Activated naive CD8-positive, alpha-beta T cell treated with anti-CD3 and anti-CD28 coated beads for 36 hours (primary cell): ENCODE measurements at places on chromosomes 13 and 19. TPM values are rescaled to one million over a fixed set of nuclear protein-coding genes. Genes with fewer than 3 reads are reported as not detected.

Gene ATP4A
- total RNA-seq = not detected

DNA sequence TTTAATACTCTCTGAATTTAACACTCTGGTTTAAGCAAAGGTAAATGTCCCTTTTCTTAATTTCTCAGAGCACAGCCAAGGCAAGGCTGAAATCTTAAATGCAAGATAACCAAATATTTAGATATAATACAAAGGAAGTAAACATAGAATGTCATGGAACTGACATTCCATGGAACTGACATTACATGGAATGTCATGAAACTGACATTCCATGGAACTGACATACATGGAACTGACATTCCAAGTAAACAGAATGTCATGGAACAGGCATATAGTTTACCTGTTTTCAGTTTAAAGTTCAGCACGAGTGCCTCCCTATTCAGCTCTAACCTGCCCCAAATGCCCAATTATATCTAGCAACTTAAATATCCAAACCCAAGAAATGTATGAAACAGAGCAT is 21.8 kb downstream of the FGF14 start:
- no peak for DNase-seq

Gene S1PR4
- 42.7 TPM for total RNA-seq

Gene LENG9
- total RNA-seq = 4.3 TPM

DNA sequence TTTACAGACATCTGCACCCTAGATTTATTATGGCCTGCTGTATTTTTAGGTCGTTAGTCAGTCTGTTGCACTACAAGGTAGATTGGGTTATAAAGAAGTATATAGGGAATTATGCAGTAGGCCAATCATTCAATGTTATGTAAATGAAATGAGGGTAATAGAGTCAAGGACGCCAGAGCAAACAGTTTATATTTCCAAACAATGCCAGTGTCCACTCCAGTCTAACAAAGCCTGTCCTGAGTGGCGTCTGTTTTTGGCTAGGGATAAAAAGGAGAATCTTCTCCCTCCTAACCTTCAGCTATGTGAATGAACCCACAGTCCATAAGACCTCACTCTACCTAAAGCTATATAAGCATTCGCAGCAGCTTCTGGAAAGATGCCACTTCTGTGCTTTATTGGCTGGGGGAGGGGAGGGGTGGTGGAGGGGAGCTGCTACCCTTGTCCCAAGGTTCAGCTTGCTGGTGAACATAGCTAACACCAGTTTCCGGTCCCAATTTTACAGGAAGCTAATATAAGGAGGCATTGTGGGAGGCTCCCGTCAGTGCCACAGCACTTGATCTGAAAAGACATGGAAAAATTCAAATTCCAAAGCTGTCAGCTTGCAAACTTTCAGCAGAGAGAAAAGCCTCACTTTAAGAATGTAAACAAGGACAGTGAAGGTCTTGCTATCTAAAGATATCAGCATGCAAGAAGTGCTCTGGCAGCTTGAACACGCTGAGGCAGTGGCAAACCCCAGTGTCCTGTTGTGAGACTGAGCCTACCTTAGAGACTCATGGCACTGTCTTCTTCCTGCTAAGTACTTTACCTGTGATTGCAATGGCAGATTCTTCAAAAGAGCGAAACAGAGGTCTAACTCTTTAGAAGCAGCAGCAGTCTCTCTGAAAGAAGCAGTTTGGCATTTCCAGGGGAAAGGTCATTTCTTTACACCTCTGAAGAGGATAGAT is 369.9 kb downstream of the PCDH9 start:
- DNase-seq = no peak

Gene IL4I1
- total RNA-seq = 2.9 TPM

GRCh38 chr13:110006304-110006703 is 219.9 kb upstream of the IRS2 start:
- no peak for DNase-seq

- no peak for DNase-seq
Measured at GRCh38 chr19:13823256-13823655, 28.0 kb downstream of the ZSWIM4 start.

Gene CYP4F11
- not detected for total RNA-seq

GRCh38 chr19:40721936-40722661 is 5.2 kb downstream of the ITPKC start:
- DNase-seq = no peak

DNA sequence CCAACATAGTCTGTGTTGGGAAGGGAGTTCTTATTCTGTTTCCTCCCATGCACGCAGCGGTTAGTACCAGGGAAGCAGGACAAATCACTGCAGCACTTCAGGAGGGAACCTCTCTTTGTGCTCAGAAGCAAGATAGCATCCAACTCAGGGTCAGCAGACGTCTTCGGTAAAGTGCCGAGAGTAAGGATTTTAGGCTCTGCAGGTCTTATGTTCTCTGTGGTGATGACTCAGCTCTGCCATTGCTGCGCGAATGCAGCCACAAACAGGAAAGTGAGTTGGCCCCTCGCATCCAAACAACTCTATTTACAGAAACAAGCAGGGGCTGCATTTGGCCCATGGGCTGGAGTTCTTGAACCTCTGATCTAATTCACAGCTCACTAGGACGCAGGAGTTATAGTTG is 122.1 kb upstream of the SPATA13 start:
- DNase-seq = no peak

Gene PABPC3
- total RNA-seq = 1.2 TPM

DNA sequence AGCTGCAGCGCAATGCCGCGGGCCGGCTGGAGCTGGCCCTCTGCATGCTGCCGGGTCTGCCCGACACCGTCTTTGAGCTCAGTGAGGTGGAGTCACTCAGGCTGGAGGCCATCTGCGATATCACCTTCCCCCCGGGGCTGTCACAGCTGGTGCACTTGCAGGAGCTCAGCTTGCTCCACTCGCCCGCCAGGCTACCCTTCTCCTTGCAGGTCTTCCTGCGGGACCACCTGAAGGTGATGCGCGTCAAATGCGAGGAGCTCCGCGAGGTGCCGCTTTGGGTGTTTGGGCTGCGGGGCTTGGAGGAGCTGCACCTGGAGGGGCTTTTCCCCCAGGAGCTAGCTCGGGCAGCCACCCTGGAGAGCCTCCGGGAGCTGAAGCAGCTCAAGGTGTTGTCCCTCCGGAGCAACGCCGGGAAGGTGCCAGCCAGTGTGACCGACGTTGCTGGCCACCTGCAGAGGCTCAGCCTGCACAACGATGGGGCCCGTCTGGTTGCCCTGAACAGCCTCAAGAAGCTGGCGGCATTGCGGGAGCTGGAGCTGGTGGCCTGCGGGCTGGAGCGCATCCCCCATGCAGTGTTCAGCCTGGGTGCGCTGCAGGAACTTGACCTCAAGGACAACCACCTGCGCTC is 3.8 kb upstream of the MAP2K7 start:
- no peak for DNase-seq

Gene CACNG6
- not detected for total RNA-seq

GRCh38 chr13:28338006-28338574 is 156.8 kb downstream of the FLT1 start:
- no peak for DNase-seq

Gene TEKTIP1
- 1.2 TPM for total RNA-seq

Gene CKM
- total RNA-seq = not detected

DNA sequence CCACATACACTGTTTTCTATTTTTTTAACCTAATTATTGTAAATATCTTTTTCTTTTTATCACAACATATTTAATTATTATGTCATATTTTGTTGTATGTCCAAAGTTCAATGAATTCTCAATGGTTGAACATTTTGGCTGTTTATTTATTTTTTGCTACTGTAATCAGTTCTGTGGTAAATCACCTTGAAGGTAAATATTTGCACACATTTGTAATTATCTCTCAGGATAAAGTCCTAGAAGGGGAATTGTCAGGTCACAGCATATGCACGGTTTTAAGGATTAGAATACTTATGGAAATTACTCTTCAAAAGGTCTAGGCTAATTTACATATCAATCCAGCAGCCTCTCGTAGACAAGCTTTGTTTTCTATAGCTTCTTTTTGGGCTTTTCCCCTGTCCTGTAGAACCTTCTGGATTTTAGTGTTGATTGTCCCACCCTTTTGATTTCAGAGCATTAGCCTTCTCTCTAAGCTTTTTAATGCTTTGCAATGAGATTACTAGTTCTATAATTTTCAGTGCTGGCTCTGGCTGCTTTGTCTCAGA is 362.6 kb downstream of the KCNRG start:
- DNase-seq = no peak

Gene ELSPBP1
- not detected for total RNA-seq

Gene KIR2DL4
- not detected for total RNA-seq

DNA sequence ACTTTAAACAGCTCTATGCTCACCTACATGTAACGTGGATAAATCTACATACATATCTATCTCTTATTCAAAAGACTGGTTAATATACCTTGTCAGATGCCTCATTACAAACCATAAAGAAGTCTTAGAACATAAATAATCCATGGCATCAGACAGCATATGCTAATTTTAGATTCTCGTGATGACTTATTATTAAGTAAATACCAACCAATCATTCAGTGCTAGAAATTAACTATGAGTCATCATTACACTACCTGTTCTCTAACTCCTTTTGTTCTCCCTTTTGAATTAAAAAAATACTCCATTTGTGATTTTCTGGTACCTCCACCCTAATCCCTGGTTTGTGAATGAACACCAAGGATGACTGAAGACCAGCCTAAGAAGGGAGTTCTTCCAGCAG is 754.3 kb upstream of the ARGLU1 start:
- no peak for DNase-seq

DNA sequence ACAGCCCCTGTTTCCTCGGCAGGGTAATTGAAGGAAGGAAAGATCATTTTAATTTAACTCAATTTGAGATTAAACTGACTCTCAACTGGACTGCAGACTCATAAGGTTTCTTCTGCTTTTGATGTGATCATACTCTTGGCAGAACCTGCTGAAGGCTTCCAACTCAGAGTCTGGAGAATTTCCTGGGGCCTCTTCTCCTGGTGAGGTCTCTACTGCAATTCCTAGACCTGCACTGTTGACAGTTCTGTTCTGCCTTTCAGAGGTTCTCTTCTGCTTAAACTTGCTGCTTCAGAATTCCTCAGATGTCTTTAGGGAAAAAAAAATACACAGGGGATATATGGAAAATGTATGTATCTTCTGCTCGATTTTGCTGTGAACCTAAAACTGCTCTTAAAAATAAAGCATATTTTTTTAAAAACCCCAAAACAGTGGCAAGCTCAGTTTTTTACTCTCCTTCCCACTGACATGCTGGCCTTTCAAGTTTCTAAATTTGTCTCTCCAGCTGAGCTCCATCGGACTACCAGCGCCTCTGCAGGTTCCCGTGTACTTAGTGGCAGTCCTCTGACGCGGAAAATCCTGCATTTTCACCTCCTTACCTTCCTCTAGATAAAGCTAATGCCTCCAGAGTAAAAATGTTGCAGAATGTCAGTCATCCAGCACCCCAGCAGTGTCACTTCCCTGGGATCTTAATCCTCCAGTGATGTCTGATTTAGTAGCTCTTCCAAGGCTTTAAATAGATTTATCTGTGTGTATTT is 733.5 kb upstream of the SGCG start:
- no peak for DNase-seq

DNA sequence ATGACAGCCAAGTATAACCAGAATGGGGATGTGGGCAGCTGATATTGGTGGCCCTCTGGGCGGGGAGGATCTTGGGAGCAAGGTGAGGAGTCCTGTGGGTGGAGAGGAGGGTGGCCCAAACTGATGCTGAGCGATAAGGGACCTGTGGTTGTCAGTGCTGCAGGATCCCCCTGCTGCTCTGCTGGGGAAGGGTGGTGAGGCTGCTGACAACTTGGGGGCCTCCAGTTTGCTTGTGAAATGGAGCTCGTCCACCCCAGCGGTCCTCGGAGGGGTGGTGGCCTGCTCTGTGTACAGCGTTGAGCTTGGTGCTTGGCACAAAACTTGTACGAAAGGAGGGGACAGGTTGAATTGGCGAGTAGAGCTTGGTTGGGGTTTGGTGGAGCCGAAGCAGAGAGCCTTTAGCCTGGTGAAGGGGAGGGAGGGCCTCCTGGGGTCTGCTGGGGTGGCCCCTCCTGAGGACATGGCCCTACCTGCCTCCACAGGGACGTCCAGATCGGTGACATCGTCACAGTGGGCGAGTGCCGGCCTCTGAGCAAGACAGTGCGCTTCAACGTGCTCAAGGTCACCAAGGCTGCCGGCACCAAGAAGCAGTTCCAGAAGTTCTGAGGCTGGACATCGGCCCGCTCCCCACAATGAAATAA is 2.9 kb downstream of the RPS11 start:
- no peak for DNase-seq

- no peak for DNase-seq
Measured at GRCh38 chr13:49376121-49376520, 67.7 kb downstream of the CAB39L start.

Gene PCDH17
- total RNA-seq = not detected

- no peak for DNase-seq
Measured at GRCh38 chr13:100818711-100819110, 144.1 kb upstream of the TMTC4 start.

Gene DHDH
- total RNA-seq = 1.1 TPM

DNA sequence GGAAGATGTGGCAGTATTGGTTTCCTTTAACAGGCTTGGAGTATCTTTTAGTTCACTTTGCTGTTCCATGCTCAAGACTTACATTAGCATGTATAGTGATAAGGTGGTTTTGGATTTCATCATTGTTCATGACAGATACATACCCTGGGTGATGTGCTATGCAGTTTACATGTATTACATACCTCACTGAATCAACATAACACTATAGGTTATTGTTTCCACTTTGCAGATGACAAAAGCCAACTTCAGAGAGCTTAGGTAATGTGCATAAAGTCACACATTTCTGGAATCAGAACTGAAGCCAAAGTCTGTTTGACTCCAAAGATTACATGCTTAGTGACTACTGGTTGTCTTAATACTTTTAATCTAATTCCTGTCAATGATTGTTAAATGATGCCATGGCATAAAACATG is 7.1 kb downstream of the COMMD6 start:
- no peak for DNase-seq

Gene TPTE2
- total RNA-seq = not detected

GRCh38 chr13:32016119-32016518 is 15.5 kb upstream of the FRY start:
- no peak for DNase-seq

DNA sequence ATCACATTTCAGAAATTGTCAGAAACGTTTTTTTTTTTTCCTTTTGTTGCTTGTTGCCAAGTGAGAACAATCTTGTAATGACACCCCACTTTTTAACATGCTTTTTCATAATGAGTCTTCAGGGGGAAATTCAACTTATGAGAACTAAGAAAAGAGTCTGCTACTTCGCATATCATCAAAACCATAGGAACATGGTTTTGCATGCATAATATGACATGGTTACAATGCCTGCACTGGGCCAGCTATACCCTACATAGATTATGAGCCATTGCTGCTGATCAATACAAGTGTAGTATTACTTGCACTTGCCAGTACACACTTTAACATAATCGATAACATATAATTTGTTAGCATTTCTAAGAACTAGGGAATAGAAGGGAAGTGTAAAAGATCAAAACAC is 191.0 kb upstream of the NBEA start:
- DNase-seq = no peak

- no peak for DNase-seq
Measured at GRCh38 chr19:28634837-28635236, 578.1 kb downstream of the UQCRFS1 start.

- no peak for DNase-seq
Measured at GRCh38 chr19:38952395-38953165, 21.8 kb downstream of the MRPS12 start.

Gene HNRNPA1L2
- total RNA-seq = 11.6 TPM
